Mucosa of descending colon (tissue), 3 donors: ENCODE measurements at places on chromosomes 11 and 22.

DNA sequence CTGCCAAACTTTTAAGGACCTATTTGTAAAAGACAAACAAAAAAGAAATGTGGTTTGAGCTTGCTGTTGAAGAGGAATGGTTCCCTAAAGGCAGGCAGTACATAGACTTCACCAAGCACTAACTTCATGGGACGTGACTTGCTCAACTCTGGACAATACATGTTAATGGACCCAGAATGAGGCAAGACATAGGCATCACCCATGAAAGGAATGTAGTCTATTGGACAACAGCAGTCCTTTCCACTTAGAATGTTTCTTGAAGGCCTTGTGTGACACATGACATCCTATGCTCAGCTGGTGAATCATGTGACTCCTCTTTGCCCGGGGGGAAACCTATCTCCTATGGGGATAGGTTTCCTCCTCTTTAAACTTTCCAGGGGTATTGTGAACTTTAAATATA lies 246.4 kb upstream of the BLID start:
- no peak for DNase-seq

DNA sequence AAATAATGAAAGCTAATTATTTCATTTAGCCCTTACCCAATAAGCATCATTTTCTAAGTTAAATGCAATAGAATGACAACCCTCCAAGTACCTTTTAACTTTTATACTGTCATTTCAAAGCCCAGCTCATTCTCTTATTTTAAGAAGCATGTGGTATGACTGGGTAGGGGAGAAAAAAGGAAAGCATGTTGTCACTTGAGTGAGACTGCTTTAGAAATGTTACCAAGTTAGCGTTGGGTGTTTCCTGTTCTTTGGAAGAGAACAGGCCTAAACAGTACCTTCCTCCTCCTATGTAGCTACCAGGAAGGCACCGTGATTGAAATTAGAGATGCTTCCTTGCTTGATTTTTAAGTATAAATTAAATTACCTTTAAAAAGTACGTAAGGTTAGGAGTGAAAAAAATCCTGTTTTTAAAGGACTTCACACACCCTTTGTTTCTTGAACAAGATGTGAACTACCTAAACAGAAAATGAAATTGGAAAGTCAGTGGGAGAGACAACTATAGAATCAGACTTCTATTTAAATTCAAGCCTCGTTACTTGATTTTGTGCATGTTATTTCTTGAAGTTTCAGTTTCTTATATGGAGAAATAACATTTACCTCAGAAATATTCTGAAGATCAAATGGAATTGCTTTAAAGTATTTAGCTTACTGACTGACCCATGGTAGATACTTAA lies 741 bp upstream of the CNTF start:
- no peak for DNase-seq

DNA sequence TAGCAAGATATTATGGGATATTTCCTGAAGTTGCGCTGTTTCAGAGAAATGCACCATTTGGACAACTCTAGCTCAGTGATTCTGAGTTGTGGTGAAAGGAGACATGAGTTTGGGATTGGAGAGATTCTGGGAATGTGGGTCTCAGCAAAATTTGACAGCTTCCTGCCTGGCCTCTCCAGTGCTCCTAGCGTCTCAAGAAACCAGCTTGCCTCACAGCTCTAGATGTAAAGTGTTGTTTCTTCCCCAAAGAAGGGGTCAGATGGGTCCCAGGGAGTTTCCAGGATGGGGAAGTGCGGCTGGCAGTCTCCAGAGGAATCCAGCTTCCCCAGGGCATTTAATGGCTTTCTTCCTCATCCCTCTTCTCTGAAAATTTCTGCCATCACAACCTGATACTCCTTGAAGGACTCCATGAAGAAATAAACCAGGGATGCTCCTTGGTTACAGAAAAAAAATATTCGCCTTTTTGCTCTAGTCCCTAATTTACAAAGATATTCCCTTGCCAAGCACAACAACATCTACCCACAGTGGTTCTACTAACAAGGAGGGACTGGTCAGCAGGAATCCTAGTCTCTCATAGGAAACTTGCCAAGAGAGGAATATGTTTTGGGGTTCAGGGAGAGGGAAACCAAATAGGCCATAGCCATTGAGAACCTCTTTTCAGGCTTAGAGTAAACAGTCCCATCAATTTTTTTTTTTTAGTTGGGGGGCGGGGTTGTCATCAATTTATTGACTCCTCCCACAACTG lies 185.4 kb upstream of the E2F8 start:
- DNase-seq, result no peak

DNA sequence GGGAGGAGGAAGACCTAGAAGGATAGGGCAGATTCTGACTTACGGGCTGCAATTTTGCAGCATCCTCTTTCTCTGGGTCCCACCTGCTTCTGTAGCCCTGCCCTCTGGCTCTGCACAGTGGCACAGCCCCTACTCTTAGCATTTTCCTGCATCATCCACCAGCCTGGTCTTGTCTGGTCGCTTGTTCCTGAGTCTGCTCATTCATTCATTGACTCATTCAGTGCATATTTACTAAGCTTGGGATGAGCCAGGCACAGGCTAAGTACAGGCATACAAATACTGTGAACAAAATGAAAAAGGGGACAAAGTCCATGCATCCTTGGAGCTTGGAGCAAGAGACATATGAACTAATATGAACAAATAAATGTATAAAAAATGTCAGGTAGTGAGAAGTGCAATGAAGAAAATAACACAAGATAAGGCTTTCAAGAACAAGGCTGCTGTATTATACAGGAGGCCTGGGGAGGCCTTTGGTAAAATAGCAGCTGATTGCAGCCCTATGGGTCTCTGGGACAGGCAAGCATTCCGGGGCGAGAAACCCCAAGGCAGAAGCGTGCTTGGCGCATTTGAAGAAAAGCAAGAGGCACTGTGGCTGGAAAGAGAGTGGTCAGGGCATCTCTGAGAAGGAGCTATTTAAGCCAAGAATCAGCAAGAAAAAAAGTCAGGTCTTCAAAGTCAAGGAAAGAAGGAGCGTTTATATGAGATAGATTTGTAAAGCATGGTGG lies 108.0 kb upstream of the ALX4 start:
- no peak for DNase-seq

DNA sequence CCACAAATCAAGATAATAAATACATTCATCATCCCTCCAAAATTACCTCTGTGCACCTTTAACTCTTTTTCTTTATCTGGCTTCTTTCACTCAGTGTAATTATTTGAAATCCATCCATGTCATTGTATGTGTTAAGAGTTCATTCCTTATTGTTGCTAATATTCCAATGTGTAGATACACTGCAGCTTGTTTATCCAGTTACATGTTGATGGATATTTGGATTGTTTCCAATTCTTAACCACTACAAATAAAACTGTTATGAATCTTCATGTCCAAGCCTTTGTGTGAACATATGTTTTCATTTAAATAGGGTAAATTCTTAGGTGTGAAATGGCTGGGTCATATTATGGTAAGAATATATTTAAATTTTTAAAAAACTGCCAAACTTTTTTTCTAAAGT lies 323.3 kb upstream of the NCAM1 start:
- DNase-seq, result no peak

DNA sequence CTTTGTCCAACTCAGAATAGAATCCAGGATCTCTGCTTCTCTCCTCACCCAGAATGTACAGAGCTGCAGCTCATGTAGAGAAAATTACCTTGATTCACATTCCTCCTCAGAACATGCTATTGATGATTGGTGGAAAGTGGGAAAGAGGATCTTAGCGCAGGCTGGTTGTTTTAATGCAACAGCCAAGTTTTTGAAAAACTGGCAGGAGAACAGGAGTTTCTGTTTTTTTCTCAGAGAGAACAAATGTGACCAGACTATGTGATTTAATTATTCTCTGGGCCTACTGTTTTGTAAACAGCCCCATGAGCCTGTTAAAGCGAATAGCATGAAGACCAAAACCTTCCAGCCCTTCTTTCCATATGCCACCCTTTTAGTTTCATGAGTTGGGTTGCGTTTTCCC lies 19.1 kb upstream of the IL18BP start:
- no peak for DNase-seq
